ENCODE measurements at places on chromosomes 7 and 10.
A peak's percentile ranks its signal among the peaks of the same experiment; 100 is the strongest.

DNA sequence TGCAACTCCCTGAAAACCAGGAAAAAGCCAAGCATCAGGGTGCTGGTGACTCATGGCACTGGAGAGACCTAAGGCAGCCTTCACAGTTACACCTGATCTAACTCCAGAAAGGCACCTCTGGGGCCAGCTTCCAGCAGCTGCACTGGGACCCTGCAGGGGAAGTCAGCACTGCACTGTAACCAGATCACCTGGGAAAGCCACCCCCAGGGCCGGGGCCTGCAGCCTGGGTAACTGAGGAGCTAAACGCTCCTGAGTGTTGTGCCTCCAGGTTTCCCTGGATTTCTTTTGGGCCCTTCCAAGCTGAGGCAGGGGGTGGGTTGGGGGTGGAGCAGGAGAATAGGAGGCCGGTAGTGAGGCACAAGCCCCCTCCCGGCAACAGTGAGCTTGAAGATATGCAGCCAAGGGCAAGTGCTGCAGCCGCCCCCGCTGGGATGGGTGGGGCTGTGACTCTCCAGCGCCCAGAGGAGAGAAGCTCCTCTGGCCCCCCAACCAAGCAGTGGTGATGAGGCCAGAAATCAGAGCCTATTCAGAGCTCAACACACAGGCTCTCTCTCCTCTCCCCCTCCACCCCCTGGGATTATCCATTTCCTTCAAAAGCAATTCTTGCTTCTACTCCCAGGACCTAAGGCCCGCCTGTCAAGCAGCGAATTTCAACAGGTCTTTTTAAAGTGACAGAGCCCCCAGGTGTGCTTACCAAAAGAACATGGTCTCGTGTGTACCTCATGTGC is 2.6 kb downstream of the CXCL12 start:
- no peak for DNase-seq

DNA sequence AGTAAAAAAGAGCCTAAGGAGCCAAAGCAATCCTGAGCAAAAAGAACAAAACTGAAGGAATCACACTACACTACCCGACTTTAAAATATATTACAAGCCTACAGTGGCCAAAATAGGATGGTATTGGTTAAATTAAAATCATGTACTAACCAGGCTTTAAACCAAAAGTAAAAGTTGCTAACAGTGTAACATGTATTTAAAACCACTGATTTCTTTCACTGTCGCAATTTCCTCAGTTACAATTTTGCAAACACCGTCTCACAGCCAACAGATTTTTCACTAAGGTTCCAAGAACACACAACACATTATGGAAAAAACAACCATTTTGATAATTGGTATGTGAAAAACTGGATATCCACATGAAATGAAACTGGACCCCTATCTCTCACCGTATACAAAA is 74.0 kb downstream of the JMJD1C start:
- no peak for DNase-seq

DNA sequence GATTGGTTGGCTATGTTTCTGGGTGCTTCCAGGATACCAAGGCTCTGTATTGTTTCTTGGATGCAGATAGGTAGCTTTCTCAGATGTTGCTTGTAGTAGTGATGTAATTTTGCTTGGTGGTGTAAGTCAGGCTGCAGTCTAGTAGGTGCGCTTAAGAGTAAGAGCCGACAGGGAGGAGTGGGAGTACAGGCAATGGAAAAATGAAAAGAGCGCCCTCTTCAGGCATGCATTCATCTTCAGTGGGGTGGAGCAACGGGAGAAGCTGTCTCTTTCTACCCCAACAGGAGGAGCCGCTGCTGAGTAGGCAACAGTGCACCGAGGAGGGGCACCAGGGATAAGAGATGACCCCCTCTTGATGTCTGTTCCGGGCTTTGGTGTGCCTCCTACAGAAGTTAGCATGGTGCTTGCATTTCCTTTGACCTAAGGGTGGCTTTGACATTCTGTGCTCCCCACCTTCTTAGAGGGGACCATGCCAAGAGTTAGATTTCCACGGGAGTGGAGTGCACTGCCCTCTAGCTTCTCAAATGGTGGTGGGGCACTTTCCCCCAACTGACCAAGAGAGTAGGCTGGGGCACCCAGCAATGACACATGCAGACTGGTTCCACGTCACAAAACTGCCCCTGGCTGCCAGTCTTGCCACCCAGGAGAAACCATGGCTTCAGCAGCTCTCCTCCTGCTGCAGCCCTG is 56.1 kb downstream of the ZNF783 start:
- DNase-seq, result no peak

GRCh38 chr7:43484678-43485395 is 98.1 kb upstream of the STK17A start:
- no peak for DNase-seq

GRCh38 chr10:107913317-107914294 is 749.1 kb upstream of the SORCS1 start:
- DNase-seq, result no peak

GRCh38 chr7:85426487-85426960 is 239.7 kb upstream of the SEMA3D start:
- no peak for DNase-seq

- no peak for DNase-seq
Measured at GRCh38 chr10:126001576-126001975, 105.2 kb downstream of the FANK1 start.

GRCh38 chr7:149777551-149778326 is 4.4 kb upstream of the ZNF467 start:
- peak; percentile 21 for DNase-seq

GRCh38 chr10:80289451-80290287 is at the start of gene MAT1A:
TSS of gene MAT1A (minus strand) at chr10:80289658. CDS start at chr10:80289423, 235 bp downstream.
- no peak for DNase-seq

DNA sequence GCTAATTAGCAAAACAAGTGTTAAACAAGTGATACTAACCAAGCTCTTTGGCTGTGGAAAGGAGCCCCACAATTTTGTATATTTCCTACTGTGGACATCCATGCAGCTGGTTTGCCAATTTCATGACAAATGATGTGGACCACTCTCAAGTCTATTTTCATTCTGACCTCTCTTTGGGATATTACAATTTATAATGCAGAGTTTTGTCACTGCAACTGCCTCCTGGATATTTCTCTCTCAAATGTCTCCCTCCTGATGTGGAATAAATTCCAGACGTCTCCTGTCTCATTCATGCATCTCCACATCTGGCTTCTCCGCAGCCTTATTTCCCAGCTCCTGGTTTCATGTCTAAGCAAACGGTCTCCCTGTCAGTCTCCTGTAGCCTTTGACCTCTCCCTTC is 80.6 kb upstream of the RHEB start:
- no peak for DNase-seq

DNA sequence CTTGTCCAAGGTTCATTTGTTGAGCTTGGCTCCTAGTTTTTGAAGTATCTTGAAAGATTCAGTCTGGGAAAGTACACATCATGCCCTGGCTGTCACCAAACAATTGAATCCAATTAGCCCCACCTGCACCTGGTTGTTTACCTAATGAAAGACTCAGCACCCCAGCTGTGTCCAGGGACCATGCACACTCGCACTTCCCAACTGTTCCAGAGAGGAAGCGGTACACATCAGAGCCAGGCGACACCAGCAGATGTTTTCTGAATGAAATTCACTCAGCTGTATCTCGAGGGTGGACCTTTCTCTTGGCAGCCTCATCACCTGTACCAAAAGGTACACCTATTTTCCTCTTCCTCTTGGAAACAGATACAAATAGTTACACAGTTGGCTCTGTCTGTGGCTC is 216.4 kb upstream of the LRGUK start:
- no peak for DNase-seq

DNA sequence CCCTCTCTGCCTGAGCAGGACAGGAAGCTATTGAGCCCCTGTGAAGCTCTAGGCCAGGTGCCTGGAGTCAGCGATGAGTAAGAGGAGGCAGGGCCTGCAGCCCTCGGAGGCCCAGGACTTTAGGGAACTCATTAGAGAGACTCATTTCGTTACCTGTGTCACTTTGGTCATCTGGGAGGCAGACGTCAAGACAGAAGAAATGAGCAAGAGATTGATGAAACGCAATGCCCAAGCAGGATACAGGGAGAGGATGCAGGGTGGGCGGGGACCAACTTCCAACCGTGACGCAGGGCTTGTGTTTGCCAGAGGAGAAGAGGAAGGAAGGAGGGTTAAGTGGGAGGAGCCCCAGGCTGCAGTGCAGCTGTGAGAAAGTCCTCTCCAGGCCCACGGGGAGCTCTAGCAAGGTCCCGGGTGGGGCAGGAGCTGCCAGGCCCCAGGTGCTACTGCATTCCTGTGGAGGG is 26.4 kb upstream of the GNA12 start:
- DNase-seq, result peak; percentile 83

- DNase-seq, result no peak
Measured at GRCh38 chr7:73833251-73833919, 2.6 kb downstream of the CLDN4 start.

- no peak for DNase-seq
Measured at GRCh38 chr10:63562857-63563256, 41.7 kb downstream of the REEP3 start.

- no peak for DNase-seq
Measured at GRCh38 chr10:61958805-61959204, 57.3 kb downstream of the ARID5B start.

DNA sequence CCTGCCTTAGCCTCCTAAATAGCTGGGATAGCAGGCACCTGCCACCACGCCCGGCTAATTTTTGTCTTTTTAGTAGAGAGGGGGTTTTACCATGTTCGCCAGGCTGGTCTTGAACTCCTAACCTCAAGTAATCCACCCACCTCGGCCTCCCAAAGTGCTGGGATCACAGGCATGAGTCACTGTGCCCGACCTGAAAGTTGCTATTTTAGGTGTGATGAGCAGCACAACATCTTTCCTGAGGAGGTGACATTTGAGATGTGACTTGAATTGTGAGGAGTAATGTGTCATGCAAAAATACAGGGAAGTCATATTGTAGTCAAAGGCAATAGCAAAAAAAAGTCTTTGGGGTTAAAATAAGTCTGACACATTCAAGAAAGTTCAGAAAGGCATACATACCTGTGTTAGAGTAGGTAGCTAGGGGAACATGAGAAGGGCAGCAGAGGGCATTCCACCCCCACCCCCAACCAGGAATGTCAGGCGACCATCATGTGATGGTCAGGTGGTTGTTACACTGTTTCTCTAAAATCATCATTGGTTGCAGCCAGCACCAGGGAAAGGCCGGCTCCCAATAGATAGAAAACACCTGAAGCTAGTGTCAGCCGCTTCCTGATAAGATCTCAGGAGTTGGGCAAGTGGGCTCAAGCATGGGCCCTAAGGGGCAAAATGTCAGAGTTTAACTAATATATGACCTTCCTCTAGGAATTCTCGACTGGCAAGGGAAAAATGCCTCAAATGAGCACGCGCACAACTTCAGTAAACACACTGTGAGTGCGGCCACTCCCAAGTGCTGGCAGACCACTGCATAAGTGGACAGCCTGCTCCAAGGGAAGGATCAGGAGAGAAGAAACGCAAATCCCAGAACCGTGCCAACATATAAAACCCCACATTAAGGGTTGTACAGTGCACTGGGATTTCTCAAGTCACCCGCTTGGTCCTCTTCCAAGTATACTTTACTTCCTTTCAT is at the start of gene TACC2:
Gene TACC2, plus strand, starts transcription at position 803 of the 964 bp plus-strand sequence. CDS start 32,819 bp downstream, outside the sequence.
- DNase-seq, result no peak

DNA sequence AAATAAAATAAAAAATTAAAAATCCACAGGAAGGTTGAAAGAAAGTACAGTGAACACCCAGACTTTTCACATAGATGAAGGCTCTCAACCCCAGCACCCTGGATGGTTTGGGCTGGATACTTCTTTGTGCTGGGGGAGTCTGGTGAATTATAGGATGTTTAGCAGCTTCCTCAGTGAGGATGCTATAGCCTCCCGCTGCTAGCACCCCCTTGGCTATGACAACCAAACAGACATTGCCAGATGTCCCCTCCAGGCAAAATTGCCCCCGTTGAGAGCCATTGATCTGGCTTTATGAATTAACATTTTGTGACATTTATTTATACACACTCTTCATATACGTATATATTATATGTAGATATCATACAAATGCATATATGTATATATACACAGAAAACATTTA is 21.6 kb downstream of the SMKR1 start:
- DNase-seq, result no peak

DNA sequence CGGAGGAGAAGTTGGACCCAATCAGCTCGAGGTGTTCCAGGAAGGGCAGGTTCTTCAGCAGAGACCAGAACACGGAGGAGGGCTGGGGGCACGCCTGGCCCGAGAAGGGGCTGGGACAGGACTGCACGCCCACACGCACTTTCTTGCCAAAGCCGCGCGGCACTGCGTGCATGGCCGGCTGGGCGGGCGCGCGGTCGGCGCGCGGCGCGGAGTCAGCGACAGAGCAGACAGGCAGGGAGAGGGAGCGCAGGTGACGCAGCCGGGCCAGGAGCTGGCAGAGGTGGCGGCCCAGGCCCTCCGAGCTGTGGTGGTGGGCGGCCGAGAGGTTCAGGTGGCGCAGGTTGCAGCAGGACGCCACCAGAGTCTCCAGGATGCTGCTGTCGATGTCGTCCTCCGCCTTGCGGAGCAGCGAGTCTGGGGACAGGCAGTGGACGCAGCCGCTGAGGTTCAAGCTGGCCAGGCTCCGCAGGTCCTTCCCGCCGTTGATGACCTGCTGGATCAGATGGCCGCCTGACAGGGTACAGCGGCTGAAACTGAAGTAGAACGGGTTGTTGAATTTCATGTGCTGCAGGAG is 77.2 kb upstream of the TNRC18 start:
- DNase-seq, result no peak
